ENCODE measurements at places on chromosomes 5 and 9. TPM values are rescaled to one million over a fixed set of nuclear protein-coding genes. Genes with fewer than 3 reads are reported as not detected.

The CNTRL gene
- 20.5 TPM for total RNA-seq

The SH2D3C gene
- total RNA-seq = 0.89 TPM

The LCN10 gene
- not detected for total RNA-seq

The PRUNE2 gene
- total RNA-seq = 0.07 TPM

The GPR150 gene
- not detected for total RNA-seq

The S1PR3 gene
- total RNA-seq = 0.33 TPM

The SLC36A2 gene
- not detected for total RNA-seq

The PIGO gene
- total RNA-seq = 15.8 TPM

The CSF1R gene
- total RNA-seq = 0.20 TPM

The ST6GALNAC6 gene
- 18.7 TPM for total RNA-seq

The TSSK1B gene
- not detected for total RNA-seq

The LSM11 gene
- 6.7 TPM for total RNA-seq

The ADAMTS12 gene
- total RNA-seq = 0.11 TPM

The KIF4B gene
- 0.07 TPM for total RNA-seq

The OLFM1 gene
- not detected for total RNA-seq

The TMEM215 gene
- not detected for total RNA-seq

The SLC2A8 gene
- 10.3 TPM for total RNA-seq

The GABRA1 gene
- total RNA-seq = not detected

The DAPK1 gene
- 24.4 TPM for total RNA-seq

The FYB1 gene
- 22.5 TPM for total RNA-seq

The NME5 gene
- total RNA-seq = not detected

The ENTREP1 gene
- total RNA-seq = not detected

The CDKN2B-AS1 gene
- not detected for total RNA-seq

The EGFLAM gene
- 0.49 TPM for total RNA-seq

The TMEM267 gene
- total RNA-seq = 19.9 TPM

The ADAMTS16 gene
- 0.07 TPM for total RNA-seq

The DROSHA gene
- total RNA-seq = 109 TPM

The CKS2 gene
- 167 TPM for total RNA-seq

The HMMR gene
- total RNA-seq = 74.9 TPM

The GARIN3 gene
- total RNA-seq = not detected

The NUTM2G gene
- not detected for total RNA-seq

The ADCY2 gene
- 0.18 TPM for total RNA-seq

The PFN3 gene
- total RNA-seq = not detected

The FREM1 gene
- total RNA-seq = 0.13 TPM

The SLC45A2 gene
- 0.13 TPM for total RNA-seq

The SHB gene
- total RNA-seq = 15.4 TPM
